ENCODE measurements at places on chromosomes 3 and 15.

DNA sequence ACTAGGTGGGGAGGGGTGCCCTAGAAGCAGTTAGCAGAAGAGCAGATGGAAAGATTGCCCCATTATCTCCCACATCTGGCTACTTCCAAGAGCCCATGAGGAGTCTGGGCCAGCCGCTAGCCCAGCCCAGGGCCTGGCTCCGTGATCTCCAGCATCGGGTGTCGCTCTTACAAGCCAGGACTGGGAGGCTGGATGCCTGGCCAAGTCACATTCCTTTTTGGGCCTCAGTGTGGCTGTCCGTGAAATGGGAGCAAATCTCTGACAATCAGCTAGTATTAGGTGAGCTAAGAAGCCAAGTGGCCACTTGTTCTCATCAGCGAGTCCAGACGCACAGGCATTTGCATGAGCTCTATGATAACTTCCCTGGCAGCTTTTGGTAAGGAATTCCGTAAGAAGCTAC is 23.3 kb upstream of the DOCK3 start:
- DNase-seq = no peak

- DNase-seq = no peak
Measured at GRCh38 chr15:25838871-25839195, 24.3 kb downstream of the ATP10A start.

- no peak for DNase-seq
Measured at GRCh38 chr3:123818921-123819429, 65.2 kb downstream of the MYLK start.

GRCh38 chr3:150761831-150762661 is 923 bp downstream of the SIAH2 start:
- DNase-seq = peak; percentile 51

DNA sequence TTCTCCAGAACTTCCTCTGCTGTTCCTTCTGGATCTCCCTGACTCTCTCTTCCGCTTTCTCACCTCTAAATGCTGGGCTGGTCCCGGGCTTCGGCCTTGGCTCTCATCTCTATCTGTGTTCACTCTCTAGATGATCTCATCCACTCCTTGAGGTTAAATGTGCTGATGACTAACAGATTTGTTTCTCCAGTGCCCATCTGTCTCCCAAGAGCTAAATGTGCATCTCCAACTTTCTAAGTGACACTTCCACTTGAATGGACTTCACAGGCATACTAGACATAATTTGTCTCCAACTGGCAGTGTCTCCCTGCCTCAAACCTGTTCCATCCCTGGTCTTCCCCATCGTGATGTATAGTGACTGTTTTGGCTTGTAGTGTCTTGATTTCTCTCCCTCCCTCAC is 95.3 kb downstream of the ITPR1 start:
- peak; percentile 63 for DNase-seq

Data from suppressor macrophage (primary cell).